Thymus (tissue), 14 donors: ENCODE measurements at places on chromosomes 7 and 10.
A peak's percentile ranks its signal among the peaks of the same experiment; 100 is the strongest.

DNA sequence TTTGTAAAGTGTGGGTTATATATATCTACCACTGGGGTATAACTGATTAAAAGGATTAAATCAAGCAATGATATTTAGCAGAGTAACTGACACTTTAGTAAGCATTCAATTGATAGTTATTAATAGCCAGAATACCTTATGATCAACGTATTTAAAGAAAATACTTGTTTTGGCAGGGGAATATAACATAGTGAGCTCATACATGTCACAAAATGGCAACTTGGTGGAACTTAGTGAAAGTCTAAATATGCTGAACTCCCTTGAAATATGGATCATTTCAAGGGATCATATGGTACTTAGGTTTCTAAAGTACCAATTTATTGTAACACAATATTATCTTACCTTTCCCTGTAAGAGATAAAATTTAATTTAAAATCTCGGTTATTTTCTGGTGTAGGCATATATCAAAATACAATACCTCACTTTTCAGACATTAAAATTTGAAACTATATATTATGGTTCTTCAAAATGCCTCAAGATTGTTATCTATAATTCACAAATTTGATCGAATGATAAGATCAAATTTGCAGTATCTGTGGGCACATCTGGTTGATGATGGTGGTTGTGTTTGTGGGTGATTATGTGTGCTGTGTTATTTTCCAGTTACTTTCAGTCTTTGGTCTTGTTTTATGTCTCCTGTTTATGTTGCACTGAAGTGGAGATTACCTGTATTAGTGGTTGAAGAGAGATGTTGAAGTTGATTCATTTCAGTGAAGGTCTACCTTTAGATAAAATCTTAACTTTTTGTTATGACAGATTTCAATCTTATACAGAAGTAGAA is 5.2 kb downstream of the ARL4A start:
- H3K27ac ChIP-seq: no peak overlapping the region
- no peaks in the 10 kb centered on the region for H3K27me3 ChIP-seq
- DNase-seq: no peak

- no peak overlapping the region for H3K4me3 ChIP-seq
- H3K36me3 ChIP-seq: peaks cover 16% of the 10 kb centered on the region
- no peak overlapping the region for H3K27ac ChIP-seq
- H3K27me3 ChIP-seq: no peaks in the 10 kb centered on the region
- DNase-seq: no peak
These were observed 50.8 kb downstream of the SUFU start for GRCh38 chr10:102554531-102554930.

DNA sequence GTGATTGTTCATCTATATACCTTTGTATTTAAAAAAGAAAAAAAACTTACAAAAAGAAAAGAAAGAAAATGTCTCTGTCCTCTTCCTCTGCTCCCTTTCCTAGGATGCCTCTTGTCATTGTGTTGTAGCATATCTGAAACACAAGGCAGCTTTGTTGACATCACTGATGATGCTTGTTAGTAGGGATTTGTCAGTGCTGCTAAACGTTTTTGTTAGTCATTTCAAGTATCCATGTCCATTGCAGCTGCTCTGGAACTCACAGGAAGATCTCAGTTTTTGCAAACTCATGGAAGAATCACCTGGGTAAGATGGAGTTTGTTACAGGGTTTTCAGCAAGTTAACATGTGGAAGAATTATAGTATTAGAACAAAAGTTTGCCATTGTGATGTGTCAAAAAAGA is 123.6 kb downstream of the CCSER2 start:
- H3K27me3 ChIP-seq: no peaks in the 10 kb centered on the region
- no peaks in the 10 kb centered on the region for H3K4me1 ChIP-seq
- peaks cover 9% of the 10 kb centered on the region for H3K36me3 ChIP-seq
- no peak overlapping the region for H3K4me3 ChIP-seq

DNA sequence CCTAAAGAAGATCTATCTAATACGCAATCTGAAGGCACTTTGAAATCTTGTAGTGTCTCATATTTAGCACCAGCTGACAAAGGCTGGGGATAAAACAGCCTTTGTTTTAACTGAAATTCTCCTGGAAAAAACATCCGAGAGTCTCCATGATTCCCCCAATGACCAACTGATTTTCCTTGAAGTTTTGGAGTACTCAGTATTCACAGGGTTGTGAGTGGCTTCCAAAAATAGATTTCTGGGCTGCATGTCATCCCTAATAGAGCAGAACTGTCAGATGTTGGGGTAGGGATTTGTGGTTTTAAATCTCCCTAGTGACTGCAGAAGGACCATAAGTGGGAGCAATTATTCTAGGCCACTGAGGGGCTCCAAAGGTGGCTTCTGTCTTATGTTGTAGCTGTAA is 206.4 kb downstream of the TAX1BP1 start:
- no peaks in the 10 kb centered on the region for H3K4me1 ChIP-seq
- H3K27me3 ChIP-seq: no peaks in the 10 kb centered on the region
- DNase-seq: no peak
- no peak overlapping the region for H3K4me3 ChIP-seq

DNA sequence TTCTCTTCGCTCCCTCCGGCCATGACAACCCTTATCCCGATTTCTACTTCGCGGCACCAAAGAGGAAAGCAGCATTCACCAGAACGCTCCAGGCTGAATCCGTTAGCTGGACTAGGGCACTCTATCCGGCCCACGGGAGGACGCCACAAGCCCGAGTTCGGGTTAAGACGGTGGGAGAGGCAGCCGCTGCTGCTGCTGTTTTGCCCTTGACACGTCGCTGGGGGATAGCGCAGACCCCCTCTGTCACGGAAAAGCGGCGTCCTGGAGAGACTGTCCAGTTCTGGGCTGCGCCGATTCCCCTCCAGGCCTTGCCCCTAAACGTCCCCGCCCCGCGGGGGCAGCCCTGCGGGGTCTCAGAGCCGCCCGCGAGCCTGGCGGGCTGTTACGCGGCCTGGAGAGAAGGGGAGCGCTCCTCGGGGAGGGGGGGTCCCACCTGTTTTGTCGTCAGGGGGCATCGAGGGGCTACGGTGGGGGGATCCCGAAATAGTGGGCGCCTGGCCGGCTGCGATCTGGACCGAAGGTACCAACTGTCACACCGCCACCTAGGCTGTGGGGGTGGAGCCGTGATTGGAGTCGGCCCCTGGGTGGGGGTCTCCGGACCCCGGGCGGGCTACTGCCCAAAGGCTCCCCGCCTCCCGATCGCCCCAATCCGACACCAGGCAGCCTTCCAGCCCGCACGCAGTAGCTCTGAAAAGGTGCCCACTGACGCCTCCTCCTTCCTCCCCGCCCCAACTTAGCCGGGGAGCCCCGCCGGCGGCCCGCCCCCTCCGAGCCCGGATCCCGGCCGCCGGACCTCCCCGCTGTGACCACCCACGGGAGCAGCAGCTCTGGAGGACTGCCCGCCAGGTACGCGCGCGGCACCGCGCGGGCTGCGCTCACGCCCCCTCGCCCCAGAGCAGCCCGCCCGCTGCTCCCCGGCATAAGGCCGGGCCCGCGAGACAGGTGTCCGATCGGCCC is 772 bp downstream of the SGMS1 start:
- H3K36me3 ChIP-seq: no peaks in the 10 kb centered on the region
- H3K27ac ChIP-seq: peak overlapping the region; percentile 94
- H3K27me3 ChIP-seq: no peaks in the 10 kb centered on the region

DNA sequence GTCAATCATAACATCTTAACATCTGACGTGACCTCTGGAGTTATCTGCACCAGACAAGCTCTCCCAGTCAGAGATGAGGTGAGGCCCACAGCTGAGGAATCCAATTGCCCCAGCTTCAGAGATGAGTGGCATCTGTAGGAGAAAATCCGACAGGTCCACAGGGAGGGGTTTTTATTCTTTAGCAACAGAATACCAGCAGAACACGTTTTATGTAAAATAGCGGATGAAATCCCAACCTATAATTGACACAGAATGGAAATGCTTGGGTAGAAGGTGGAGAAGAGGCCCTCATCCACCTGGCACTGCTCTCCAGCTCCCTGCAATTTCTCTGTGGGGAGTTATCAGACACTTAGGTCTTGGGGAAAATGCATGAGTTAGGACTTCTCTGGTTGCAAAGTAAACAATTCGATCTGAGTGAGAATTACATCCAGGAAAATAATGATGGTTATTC is 144.2 kb upstream of the NRP1 start:
- H3K27me3 ChIP-seq: no peaks in the 10 kb centered on the region
- no peaks in the 10 kb centered on the region for H3K36me3 ChIP-seq
- no peak for DNase-seq
- H3K4me3 ChIP-seq: no peak overlapping the region

GRCh38 chr10:52119507-52119906 is 194.6 kb upstream of the DKK1 start:
- H3K4me3 ChIP-seq: no peak overlapping the region
- no peak for DNase-seq
- no peaks in the 10 kb centered on the region for H3K36me3 ChIP-seq
- H3K27me3 ChIP-seq: no peaks in the 10 kb centered on the region

- DNase-seq: no peak
- H3K27me3 ChIP-seq: no peaks in the 10 kb centered on the region
- no peak overlapping the region for H3K27ac ChIP-seq
- H3K4me1 ChIP-seq: no peaks in the 10 kb centered on the region
These were observed 105.1 kb downstream of the USP6NL start for GRCh38 chr10:11506247-11506789.

- DNase-seq: no peak
- H3K36me3 ChIP-seq: no peaks in the 10 kb centered on the region
- H3K4me3 ChIP-seq: no peak overlapping the region
- H3K27me3 ChIP-seq: peaks cover 16% of the 10 kb centered on the region
- no peaks in the 10 kb centered on the region for H3K4me1 ChIP-seq
These were observed 7.9 kb upstream of the NOM1 start for GRCh38 chr7:156941393-156942182.

- no peaks in the 10 kb centered on the region for H3K36me3 ChIP-seq
- H3K4me3 ChIP-seq: no peak overlapping the region
- H3K4me1 ChIP-seq: no peaks in the 10 kb centered on the region
- DNase-seq: no peak
- no peaks in the 10 kb centered on the region for H3K27me3 ChIP-seq
These were observed 51.6 kb downstream of the HBP1 start for GRCh38 chr7:107220356-107220755.

- H3K36me3 ChIP-seq: no peaks in the 10 kb centered on the region
- no peaks in the 10 kb centered on the region for H3K4me1 ChIP-seq
- H3K27ac ChIP-seq: no peak overlapping the region
- no peaks in the 10 kb centered on the region for H3K27me3 ChIP-seq
- no peak for DNase-seq
- H3K4me3 ChIP-seq: no peak overlapping the region
These were observed 299.1 kb downstream of the PLXNA4 start for GRCh38 chr7:132276976-132277725.

DNA sequence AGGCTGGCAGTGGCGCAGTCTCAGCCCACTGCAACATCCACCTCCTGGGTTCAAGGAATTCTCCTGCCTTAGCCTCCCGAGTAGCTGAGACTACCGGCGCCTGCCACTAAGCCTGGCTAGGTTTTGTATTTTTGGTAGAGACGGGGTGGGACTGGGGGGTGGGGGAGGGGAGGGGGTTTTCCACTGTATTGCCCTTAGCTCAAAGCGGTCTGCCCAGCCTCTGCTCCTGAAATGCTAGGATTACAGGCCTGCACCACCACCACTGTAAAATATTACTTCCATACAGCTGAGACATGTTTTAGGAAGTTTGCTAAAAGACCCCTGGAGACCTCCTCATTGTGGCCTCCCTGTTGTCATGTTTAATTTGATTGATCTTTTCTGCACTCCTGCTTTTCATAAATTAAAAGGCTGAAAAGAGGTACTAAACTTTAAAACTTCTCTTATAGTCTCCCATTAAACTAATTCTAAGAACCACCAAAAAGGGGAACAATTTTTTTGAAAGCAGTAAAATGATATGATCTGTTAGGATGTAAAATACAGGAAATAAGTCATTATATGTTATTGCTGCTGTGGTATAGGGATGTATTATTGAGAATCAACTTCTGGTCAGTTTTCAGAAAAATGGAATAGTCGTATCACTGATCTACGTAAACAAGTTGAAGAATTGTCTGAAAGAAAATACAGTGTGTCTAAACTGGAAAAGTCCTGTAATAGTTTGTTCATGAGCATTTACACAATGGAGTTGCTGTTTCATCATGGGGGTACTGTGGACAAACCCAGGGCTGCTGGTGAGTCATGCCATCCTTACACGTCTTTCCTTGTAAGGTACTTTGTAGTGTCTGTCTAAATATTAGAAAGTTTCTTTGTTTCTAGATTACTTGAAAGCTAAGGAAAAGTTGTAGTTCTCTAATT is 72.9 kb upstream of the TMEM248 start:
- DNase-seq: no peak
- H3K4me3 ChIP-seq: no peak overlapping the region
- H3K4me1 ChIP-seq: peaks cover 5% of the 10 kb centered on the region
- no peak overlapping the region for H3K27ac ChIP-seq
- H3K36me3 ChIP-seq: no peaks in the 10 kb centered on the region

- no peaks in the 10 kb centered on the region for H3K27me3 ChIP-seq
- H3K4me1 ChIP-seq: peaks cover 21% of the 10 kb centered on the region
- peak overlapping the region; percentile 61 for H3K27ac ChIP-seq
- DNase-seq: no peak
These were observed 182.1 kb downstream of the ARID5B start for GRCh38 chr10:62083412-62084267.

GRCh38 chr10:77202857-77203256 is 434.8 kb downstream of the KCNMA1 start:
- no peaks in the 10 kb centered on the region for H3K27me3 ChIP-seq
- no peak for DNase-seq

GRCh38 chr7:44112231-44112996 is 8.3 kb downstream of the AEBP1 start:
- peaks cover 29% of the 10 kb centered on the region for H3K4me1 ChIP-seq
- H3K27me3 ChIP-seq: no peaks in the 10 kb centered on the region
- no peak overlapping the region for H3K4me3 ChIP-seq
- H3K27ac ChIP-seq: no peak overlapping the region
